Activated CD4-positive, alpha-beta T cell treated with anti-CD3 and anti-CD28 coated beads, Interleukin-2, amount 50 U/mL, for 24 hours (primary cell): ENCODE measurements at places on chromosomes 5 and 9.

DNA sequence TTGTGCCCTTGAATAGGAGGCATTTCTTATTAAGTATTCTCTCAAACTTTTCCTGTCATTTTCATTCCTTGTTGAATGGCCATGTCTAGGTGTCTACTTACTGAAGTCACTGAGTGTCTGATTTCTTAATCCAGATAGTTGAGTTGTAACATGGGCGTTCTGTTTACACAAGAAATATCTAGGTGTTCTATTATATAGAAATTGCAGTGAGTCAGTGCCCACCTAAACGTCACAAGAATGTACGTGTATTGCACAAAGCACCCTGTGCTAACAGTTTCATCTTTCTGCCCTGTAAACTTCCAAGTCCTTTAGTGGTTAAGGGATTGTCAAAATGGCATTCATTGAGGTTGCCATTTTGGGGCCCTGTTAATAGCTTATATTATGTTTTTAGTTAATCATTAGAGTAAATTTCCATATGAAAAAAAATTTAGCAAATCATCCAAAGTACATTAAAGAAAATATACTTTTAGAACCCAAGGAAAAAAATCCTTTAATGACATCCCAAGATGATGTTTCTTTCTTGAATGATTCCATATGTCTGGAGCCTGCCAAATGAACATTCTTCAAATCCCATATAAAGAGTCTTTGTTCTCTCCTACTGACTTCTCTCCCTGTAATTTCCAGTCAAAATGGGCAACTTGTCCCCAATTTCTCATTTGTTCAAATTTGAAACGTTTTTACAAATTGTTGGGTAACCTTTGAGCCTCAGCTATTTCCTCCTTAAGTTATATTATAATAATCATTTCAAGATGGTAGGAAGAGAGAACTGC, 114.2 kb downstream of the GOLPH3 start:
- DNase-seq, result no peak

DNA sequence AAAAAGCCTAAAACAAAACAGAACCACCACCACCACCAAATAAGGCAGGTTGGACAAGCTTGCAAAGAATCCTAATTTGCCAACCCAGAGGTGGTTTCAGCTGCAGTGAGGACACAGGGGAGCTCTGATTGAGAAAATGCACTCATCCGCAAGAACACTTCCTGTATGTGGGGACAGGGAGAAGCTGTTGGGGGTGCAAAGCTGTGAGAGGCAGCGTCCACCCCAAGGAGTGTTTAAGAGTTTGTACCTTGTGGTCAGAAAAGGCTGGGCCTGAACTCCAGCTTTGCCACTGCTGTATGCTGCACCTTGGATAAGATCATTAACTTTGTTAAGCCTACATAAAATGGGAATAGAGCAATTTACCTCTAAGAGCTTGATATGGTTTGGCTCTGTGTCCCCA, 511.7 kb downstream of the BNC2 start:
- DNase-seq, result no peak

DNA sequence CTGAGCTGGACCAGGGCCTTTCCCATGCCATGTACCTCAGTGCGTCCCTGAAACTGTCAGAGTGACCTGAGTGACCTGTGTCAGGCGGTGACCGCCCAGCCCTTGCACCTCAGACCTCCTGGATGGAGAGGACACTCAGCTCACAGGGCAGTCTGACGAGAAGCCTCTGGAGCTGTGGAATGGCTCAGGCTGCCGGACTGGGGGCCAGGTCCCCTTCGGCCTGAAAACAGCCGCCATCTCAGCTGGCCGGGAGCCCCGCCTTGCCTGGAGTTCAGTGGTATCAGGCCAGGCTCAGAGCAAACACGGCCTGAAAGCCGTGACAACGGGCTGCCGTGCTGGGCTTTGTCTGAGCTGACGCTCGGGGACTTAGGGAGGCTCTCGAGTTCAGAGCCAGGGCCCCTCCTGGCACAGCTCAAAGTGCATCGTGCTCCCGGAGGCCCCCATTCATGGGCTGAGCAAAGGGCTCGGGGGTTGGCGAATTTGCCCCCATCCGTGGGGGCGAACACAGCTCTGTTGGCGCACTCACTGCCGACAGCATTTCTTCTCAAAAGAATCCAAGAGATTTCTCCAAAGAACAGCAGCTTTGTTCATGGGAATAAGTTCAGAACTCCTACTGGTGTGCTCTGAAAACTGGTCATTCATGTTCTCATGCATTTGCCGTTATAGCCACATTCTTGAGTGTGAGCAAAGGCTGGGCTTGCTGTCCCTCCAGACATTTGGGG, 8.4 kb upstream of the SLC9A3 start:
- DNase-seq, result no peak

- DNase-seq, result no peak
Measured at GRCh38 chr5:115033861-115034260, 135.8 kb downstream of the TRIM36 start.

- no peak for DNase-seq
Measured at GRCh38 chr5:97844797-97845196, 661.8 kb upstream of the RIOK2 start.

- no peak for DNase-seq
Measured at GRCh38 chr9:1253064-1253979, 203.2 kb downstream of the DMRT2 start.

DNA sequence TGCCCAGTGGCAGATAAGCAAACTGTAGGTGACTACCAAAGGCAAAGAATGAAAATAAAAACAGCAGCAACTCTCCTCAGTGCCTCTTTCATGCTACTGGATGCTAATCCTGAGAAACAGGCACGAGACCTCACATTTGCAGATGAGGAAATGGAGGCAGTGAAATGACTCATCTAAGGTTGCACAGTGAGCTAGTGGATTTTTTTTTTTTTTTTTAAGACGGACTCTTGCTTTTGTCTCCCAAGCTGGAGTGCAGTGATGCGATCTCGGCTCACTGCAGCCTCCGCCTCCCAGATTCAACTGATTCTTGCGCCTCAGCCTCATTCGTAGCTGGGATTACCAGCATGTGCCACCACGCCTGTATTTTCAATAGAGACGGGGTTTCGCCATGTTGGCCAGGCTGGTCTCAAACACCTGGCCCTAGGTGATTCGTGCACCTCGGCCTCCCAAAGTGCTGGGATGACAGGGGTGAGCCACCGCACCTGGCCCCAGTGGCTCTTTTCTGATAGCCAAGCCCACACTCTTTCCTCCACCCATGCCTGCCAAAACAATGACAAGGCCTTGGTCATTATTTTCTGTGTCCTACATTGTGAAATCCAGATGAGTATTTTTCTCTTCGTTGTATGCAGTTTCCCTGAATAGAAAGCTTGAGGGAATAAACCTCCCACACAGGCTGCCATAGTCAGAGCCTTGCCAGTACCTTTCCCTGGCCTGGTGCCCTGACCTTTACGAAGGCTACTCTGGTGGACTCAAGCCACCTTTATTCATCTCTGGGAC, 19.2 kb downstream of the DOCK2 start:
- DNase-seq, result no peak

DNA sequence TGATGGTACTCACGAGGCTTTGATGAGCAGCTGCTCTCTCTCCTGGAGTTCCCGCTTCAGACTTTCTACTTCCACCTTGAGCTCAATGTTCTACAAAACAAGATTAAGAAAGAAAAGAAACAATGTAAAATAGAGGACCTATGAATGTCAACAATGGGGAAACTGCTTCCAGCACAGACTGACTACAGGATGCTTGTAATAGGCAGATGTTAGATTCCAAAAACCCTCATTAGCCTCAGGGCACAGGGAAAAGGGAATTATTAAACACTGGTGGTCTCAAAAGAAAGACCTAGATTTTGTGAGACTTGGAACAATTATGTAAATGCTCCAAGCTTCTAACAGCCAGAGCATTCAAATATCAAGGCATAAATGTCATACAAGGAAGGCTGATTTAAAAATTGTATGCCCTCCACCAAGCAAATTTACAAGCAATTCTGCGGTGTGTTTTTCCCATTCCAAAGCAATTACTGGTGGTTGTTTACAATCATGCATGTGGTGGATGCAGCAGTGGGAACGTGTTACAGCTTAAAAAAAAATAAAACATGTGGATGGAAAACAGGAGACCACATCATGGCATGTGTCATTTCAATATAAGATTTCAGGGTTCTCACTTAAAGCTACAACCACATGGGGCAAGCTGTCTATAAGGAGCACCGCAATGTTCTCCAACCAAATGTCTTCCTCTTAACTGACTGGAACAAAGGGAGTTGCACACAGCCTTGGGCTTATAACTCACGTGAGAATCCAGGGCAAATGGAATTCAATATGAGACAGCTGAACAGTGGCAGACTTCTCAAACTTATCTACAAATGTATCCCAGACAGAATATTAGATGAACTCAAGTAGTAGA, 34.0 kb downstream of the CDK5RAP2 start:
- no peak for DNase-seq

DNA sequence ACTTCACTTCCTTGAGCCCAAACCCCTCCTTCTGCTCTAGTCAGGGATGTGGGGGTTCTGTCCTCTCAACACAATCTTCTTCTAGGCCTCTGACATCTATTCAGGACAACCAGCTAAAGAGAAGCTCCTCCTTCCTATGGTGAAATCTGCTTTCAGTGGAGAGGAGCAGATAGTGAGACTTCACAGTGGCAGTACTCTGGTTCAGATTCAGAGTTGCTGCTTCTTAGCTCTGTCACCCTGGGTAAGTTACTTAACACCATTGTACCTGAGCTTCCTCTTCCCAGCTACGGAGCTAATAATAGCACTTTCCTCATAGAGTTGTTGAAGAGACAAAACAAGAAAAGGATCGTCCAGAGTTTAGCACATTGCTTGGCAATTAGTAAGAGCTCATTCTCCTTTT, 77.3 kb upstream of the LARP1 start:
- no peak for DNase-seq
